Mammary microvascular endothelial cell (primary cell): ENCODE measurements at places on chromosomes 11 and 22. TPM values are rescaled to one million over a fixed set of nuclear protein-coding genes. Genes with fewer than 3 reads are reported as not detected.

TNNT3 gene
- not detected in 2 replicates for total RNA-seq

C11orf87 gene
- total RNA-seq = not detected in 2 replicates

MYRF gene
- total RNA-seq = 2.3 and 4.3 TPM in 2 replicates

PGA3 gene
- not detected in 2 replicates for total RNA-seq

OR8A1 gene
- not detected in 2 replicates for total RNA-seq

MRGPRF gene
- 0.07 TPM in 1 of 2 replicates, not detected in the other for total RNA-seq

SLC22A12 gene
- not detected in 2 replicates for total RNA-seq

B3GAT1 gene
- total RNA-seq = not detected in 2 replicates

TSSC4 gene
- total RNA-seq = 46.5 and 53.6 TPM in 2 replicates

KREMEN1 gene
- total RNA-seq = 0.44 and 0.67 TPM in 2 replicates
